ENCODE measurements at places on chromosomes 11 and 22.

- no peak for DNase-seq
Measured at GRCh38 chr11:115129473-115130289, 374.5 kb downstream of the CADM1 start.

GRCh38 chr11:125941267-125941618 is 4.6 kb upstream of the VSIG10L2 start:
- no peak for DNase-seq

DNA sequence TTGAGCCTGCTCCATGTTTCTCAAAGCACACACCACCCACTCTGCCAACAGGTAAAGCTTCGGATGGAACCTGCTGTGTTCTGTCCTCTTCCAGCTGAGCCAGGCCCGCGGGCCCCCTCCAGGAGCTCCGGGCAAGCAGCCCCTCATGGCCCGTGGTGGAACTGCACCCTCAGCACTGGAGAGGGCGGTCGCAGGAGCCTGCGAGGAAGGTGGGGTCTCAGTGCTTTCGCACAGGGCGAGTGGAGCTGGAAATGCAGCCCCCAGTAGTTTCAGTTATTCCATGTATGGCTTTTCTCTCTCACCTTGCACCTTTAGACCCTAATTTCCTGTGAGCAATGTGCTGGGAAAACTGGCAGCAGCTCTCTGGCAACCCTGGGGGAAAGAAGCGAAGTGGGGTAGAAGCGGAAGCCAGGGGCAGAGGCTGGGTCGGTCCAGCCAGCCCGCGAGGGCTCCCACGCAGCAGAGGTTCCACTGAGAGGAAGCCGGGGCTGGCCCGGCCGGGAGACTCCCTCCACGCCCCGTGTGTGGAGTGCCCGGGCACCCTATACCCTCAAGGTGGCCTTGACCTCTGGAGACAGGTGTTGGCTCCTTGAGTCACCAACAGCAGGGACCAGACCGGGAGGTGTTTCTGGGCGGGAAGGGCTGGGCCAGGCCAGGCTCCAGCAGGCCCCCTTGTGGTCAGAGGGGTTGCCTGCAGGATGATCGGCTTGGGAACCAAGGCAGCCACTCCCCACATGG is 119.9 kb upstream of the TMEM45B start:
- DNase-seq, result peak; percentile 82

DNA sequence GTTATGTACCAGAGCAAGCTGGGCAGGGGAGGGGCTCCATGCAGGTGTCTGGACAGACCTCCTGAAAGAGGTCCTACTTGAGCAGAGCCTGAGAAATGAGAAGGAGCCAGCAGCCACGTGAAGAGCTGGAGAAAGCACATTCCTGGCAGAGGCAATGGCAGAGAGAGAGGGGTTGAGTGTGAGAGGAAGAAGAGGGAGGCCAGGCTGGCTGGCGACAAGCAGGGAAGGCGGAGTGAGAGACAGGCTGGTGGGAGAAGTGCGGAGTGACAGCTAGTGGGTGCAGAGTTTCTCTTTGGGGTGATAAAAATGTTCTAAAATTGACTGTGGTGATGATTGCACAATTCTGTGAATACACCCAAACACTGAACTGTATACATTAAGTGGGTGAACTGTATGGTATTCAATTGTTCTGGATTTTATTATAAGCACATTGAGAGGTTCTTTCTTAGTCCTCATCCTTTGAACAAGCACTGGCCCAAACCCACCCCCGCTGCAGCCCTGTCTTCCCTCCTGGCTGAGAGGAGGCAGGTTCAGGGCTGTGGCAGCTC is 29.4 kb downstream of the RPL27A start:
- no peak for DNase-seq

- no peak for DNase-seq
Measured at GRCh38 chr22:25146307-25146706, 53.4 kb upstream of the CRYBB3 start.

- DNase-seq, result no peak
Measured at GRCh38 chr11:134140961-134141490, 72.2 kb downstream of the JAM3 start.

DNA sequence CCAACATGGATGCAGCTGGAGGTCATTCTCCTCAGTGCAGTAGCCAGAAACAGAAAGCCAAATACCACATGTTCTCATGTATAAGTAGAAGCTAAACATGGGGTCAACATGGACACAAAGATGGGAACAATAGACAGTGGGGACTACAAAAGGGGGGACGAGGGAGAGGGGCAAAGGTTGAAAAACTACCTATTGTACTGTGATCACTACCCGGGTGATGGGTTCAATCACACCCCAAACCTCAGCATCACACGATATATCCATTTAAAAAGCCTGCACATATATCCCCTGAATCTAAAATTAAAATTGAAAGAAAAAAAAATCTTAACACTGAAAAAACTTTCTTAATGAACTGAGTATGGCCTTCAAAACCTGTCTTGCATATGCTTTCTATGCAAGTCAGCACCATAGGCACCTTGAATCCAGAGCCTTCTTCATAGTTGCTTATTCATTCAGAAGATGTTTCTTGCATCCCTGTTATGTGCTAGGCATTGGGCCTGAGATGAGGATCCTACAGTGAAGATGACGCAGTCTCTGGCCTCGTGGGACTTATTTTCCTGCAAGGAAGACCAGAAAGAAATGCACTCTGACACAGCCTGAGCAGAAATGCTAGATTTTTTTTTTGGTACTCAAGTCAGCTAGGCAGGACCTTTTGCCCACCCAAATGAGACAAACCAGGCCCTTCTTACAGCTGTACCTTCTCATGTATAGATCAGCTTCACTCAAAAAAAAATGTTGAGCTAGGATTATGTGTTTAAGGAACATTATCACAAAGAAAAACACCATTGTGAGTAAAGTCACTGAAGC is 21.0 kb downstream of the NNMT start:
- no peak for DNase-seq

DNA sequence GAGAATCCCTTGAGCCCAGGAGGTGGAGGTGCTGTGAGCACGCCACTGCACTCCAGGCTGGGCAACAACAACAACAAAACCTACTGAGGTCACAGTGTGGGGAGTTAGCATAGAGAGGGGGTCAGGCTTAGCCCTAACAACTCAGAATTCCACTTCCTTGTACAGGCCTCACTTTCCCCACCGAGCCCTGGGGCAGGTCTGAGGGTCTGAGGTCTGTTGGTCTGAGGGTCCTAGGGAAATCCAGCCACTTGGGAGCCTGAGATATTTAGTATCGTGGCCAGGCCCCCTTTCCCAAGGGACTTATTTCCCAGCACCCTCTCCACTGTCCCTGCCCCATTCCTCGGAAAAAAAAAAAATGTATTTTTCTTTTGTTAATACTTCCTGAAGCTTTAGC is 34.8 kb upstream of the HORMAD2 start:
- DNase-seq, result no peak

GRCh38 chr11:85886089-85887056 is 31.2 kb downstream of the CCDC83 start:
- no peak for DNase-seq

- no peak for DNase-seq
Measured at GRCh38 chr11:116472651-116473050, 300.1 kb downstream of the BUD13 start.

DNA sequence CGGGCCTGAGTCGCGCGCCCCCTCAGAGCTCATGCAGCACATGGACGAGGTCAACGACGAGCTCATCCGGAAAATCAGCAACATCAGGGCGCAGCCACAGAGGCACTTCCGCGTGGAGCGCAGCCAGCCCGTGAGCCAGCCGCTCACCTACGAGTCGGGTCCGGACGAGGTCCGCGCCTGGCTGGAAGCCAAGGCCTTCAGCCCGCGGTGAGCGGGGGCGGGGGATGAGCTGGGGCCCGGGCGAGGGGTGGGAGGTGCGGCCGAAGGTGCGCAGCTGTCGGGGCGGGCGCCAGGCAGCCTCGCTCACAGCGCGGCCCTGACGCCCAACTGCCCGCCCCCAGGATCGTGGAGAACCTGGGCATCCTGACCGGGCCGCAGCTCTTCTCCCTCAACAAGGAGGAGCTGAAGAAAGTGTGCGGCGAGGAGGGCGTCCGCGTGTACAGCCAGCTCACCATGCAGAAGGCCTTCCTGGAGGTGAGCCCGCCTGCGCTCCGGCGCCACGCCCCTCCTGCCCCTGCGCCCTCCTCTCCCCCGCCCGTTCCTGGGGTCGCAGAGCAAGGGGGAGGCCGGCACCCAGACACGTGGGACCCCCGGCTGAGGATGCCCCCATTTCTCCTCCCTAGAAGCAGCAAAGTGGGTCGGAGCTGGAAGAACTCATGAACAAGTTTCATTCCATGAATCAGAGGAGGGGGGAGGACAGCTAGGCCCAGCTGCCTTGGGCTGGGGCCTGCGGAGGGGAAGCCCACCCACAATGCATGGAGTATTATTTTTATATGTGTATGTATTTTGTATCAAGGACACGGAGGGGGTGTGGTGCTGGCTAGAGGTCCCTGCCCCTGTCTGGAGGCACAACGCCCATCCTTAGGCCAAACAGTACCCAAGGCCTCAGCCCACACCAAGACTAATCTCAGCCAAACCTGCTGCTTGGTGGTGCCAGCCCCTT is 20.5 kb downstream of the EPS8L2 start:
- no peak for DNase-seq

DNA sequence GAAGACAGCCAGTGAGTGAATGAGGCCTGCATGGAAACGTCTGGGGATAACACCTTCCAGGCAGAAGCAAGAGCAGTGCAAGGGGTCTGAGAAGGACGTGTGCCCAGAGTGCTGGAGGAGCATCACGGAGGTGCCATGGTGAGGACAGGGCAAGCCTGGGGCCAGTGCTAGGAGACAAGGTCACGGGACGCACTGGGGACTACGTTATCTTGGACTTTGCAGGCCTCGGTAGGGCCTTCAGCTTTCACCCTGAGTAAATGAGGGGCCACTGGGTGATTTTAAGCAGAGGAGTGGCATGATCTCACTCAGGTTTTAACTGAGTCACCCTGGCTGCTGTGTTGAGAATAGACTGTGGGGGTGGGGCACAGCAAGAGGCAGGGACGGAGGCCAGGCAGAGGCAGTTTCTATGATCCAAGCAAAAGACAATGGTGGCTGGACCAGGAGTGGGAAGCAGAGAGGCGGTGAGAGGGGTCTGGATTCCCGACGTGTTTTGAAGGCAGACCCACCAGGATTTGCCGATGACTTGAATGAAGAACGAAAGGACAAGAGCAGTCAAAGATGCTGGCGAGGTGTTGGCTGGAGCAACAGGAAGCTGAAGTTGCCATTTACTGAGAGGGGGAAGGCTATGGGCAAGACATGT is 102.7 kb upstream of the PARVA start:
- no peak for DNase-seq

DNA sequence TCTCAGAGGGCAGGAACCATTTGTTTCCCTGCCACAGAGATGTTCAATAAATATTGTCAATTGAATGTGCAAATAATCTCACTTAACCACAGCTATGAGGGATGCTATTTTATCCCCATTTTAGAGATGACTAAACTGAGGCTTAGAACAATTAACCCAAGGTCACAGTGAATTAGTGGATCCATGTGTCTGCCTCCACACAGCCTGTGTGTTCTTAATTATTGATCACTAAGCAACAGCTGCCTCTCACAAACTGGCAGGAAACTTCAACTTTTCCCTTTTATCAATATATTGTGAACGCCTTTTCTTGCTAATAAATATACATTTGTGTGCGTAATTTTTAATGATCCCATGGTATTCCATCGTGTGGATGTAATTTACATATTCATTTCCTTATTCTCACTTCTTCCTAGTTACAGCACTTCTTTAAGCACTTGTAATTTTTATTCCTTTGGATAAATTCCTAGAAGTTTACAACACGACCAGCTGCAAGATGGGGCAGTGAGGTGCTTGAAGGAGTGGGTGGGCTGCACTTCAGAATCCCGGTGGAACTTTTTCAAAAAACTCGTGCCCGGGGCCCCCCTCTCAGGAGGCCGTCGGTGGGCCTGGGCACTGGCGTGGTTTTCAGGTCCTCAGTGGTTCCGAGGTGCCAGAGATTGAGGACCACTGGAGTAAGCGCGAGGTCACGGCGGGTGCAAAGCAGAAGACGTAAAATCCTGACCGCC is 915 bp upstream of the SREBF2 start:
- DNase-seq, result no peak

DNA sequence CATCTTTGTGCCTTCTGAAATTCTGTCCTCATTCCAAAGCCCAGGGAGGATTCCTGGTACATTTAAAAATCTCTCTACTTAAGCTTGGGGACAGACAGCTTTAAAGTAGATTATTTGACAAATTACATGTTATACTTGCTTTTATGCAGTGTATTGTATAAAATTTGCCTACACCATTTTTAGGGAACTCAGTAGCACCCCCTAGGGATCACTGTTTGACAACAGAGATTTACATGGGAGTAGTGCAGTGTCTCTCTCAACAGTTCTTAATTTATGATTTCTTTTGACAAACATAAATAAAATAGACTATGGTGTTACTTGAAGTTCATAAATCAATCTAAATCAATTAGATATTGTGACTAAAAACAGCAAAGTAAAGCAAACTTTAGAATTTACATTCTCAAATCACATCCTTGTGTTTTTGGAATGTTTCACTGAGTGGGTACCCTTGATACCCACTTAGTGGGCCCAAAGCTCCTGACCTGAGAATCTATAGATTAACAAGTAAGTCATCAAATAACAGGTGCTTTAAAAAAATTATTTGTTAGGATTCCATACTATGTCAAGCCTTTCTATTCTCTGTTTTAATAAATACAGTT is 428.8 kb downstream of the DYNC2H1 start:
- no peak for DNase-seq

- no peak for DNase-seq
Measured at GRCh38 chr11:19767627-19768151, 55.1 kb downstream of the NAV2 start.

DNA sequence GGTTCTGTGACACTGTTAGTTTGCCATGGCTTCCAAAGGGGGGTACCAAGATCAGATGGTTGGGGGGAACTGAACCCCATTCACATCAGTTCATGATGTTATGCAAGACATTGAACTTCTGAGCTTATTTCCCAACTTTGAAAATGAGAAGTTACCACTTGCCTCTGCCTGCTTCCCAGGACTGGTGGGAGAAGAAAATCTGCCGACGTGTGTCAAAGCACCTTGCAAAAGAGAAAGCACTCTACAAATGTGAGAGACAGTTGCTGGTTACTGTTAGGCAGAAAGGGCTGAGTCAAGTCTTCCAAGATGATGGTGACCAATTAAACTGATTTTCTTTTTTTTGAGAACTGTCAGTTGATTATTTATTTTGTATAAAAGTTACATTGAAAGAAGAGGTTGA is 45.6 kb downstream of the SMCO4 start:
- no peak for DNase-seq

DNA sequence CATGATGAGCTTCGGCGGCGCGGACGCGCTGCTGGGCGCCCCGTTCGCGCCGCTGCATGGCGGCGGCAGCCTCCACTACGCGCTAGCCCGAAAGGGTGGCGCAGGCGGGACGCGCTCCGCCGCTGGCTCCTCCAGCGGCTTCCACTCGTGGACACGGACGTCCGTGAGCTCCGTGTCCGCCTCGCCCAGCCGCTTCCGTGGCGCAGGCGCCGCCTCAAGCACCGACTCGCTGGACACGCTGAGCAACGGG is 169 bp downstream of the NEFH start:
- no peak for DNase-seq

DNA sequence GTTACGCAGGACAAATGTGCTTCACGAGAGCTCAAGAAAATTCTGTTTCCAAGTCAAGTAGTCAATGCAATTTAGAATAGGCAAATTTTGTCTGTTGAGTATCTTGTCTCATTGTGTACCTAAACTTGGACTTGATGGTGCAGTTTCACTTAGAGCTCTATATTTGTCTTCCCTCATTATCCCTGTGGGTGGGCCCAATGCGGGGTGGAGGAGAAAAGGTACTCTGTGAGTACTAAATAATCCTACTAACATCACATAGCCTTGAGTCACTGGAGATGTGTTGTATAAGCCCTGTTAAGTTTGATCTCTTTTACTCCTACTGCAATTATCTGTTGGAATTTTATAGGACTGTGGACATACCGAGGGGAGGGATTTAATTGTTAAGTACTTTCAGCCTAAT is 331.2 kb downstream of the METTL15 start:
- no peak for DNase-seq

GRCh38 chr22:19174106-19175025 is 4.2 kb downstream of the SLC25A1 start:
- no peak for DNase-seq

Data from left forelimb (tissue), 1 donor.